ENCODE measurements at places on chromosomes 12 and 14.

GRCh38 chr12:12717586-12718380, 615 bp downstream of the CDKN1B start:
- DNase-seq: no peak

DNA sequence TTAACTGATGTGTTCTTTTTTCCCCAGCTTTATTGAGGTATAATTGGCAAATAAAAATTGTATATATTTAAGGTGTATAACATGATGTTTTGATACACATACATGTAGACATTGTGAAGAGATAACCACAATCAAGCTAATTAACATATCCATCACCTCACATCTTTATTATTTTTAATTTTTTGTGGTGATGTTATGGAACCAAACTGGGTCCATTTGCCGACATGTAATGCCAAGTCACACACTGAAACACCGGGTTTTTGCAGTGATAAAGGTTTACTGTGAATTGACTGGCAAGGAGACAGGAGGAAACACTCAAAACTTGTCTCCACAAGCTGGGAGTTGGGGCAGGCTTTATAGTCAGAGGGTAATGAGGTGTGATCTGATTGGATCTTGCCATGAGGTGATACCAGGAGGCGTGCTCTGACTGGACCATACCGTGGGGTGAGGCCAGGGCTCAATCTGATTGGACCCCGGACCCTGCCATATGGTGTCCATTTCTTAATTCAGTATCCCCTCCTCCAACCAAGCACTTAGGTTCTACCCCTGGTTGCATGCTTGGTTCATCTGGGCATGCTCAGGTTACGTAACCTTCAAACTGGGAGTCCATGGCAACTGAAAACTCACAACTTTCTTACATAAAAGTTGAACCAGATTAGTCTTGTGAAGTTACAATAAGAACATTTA, 11.8 kb upstream of the WSCD2 start:
- DNase-seq: no peak

GRCh38 chr12:110351119-110351518, 52.4 kb downstream of the ANAPC7 start:
- DNase-seq: no peak

DNA sequence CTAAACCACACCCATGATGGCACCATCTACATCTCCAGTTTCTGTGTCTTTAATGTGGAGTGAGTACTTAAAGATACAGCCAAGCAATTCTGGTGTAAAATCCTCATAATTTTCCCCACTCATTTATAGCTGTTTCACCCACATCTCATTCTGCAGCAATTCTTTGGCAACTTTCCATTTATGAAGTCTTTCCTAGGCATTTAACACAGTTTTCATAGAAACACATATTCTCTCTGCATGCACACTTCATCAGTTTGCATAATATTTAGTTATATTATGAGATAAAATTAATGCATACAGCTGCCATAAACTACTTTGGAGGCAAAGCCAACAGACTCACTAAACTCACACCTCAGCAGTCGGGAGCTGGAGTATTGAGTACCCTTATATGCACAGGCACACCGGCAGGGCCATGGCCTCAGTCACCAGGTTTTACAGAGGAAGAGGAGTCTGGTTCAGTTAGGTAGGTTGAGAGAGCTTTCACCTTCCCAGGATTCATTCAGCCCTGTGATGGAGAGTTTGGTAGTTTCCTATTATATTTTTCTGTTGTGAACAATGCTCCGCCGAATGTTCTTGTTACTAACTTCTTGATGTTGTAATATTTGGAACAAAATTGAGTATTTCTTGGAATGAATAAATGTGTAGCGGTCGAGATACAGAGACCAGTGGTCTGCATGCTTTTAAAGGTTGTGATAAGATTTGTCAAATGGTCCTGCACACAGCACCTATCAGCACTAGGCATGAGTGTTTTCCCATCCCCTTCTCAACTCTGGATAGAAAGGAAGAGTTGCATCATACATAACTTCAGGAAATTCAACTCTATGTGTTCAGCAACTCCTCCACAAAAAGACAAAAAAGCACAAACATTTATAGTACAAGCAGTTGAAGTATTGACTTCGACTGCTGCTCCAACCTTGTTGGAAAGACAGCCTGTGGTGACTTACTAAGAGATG, 123.5 kb downstream of the TTC8 start:
- no peak for DNase-seq

DNA sequence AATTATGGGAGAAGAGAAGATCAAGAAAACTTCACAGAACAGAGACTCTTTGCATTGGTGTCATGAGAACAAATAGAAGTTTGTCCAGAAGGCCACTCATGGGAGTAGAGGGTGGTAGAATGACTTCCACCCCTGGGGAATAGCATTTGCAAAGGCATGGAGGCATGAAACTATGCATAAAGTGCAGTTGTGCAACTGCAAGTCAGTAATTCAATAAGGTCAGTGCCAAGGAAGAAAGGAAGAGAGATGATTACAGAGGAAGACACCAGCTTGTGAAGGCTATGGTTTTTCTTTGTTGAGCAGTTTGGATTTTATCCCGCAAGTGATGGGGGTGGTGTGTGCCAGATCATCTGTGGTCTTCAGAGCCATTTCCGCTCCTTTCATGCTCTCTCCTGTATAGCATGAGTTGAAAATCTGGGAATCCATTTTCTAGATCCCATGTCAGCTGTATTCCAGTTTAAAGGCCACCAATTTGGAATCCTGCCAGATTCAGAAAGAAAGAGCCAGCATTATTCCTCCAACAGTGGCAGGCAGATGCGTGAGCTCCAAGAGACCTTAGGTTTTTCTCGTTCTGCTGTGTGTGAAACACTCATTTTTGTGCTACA, 67.6 kb upstream of the GRIN2B start:
- no peak for DNase-seq

- DNase-seq: no peak
Measured at GRCh38 chr12:62258941-62259630, 1.1 kb upstream of the USP15 start.

- no peak for DNase-seq
Measured at GRCh38 chr14:35299708-35300107, 7.5 kb downstream of the PSMA6 start.

- no peak for DNase-seq
Measured at GRCh38 chr12:71465796-71466195, 26.2 kb downstream of the LGR5 start.

DNA sequence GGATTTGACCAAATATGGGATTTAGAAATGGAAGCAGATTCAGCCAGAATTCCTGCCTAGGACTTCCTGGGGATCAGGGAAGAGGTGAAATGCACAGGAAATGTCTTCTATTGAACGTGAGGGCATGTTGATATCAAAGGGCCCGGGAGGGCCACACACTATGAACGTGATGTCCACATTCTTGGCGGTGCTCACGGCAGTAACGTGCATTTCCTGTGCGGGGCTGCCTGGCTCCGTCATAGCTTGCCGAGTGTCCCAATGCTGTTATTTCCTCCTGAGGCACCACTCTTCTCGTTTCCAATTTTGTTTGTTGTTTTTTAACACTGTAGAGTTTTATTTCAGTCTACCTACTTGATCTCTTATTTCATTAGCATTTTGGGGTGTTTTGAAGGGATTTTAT, 67.3 kb downstream of the ZNF664 start:
- DNase-seq: no peak

DNA sequence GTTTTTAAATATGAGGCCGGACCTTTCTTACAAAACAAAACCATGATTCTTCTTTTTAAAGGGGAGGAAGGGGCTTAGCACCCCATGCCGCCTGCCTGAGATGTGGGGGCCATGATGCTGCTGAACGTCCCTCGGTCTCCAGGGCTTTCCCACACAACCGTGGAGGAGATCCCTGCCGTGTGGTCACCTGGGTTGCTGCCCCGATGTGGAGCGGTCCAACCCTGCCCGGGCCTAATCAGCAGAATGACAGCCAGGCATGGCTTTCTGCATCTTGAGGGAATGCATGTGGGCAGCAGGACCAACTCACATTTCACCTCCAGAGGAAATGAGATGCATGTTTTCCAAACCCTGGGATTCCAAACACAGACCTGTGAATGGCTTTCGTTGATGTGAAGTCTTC, 48.9 kb upstream of the C14orf180 start:
- DNase-seq: no peak

- no peak for DNase-seq
Measured at GRCh38 chr14:28375295-28375694, 391.3 kb upstream of the FOXG1 start.

GRCh38 chr12:25549120-25549519, 4.0 kb downstream of the LMNTD1 start:
- no peak for DNase-seq

DNA sequence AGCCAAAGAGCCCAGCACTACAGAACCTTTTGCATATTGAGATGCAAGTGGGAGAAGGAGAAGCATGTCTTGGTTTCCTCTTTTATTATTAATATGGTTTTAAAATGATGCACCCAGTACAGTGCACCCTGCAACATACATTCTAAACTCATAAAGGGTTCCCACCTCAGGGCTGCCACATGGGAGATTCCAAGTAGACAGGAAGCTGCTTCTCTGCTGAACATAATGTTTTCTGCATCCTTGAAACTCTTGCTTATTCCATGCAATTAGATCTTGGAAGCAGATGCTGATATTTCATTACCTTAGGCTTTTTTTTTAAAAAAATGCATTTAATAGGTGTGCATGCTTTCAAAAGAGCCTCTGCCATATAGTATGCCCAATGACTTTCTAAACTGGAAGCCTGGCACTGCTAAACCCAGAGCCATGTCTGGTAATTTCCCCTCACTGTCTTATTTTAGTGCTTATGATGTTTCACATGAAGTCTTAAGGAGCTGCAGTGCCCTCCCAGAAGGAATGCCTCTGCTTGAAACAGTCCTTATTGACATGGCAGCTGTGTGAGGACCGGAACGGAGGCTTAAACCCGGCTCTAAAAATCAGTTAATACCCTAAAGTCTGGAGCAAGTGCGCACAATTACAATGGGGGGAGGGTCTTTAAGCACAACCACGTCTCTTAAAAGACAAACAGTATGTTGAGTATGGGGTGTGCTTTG, 2.0 kb upstream of the SIX1 start:
- DNase-seq: no peak

DNA sequence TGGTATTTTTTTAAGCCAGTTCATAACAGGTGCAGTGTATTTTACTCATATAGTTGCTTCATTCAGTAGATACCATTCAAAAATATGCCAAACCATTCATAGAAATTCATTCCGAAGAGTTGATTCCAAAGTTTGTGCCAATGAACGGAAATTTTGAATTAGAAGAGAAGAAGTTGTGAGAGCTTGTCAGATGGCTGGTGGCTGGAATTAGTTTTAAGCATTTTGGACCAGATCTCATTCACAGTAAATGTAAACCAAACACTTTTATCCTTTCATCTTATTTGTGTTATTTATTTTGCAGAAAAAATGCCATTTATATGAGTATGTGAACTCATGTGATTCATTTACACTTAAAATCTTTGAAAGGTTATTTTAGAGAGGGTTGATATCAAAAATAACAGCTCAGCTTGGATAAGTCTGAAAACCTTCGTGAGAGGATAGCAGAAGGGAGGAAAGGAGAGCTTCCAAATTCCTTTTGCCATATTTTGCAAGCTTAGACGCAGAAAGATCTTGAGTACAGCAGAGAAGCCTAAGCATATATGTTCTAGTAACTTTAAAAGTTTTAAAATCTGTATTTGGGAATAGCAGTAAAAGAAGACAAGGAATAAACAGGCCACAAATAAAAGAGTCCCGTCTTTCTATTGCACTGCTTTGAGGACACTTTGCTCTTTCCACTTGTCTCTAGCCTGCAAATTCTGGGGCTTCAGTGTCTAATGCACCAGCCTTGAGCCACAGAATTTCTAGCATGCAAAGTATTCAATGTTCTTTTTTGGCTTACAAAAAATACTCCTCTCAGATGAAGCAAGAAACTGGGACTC, 253.6 kb upstream of the FLRT2 start:
- no peak for DNase-seq

- no peak for DNase-seq
Measured at GRCh38 chr12:101928556-101928955, 51.2 kb downstream of the DRAM1 start.

DNA sequence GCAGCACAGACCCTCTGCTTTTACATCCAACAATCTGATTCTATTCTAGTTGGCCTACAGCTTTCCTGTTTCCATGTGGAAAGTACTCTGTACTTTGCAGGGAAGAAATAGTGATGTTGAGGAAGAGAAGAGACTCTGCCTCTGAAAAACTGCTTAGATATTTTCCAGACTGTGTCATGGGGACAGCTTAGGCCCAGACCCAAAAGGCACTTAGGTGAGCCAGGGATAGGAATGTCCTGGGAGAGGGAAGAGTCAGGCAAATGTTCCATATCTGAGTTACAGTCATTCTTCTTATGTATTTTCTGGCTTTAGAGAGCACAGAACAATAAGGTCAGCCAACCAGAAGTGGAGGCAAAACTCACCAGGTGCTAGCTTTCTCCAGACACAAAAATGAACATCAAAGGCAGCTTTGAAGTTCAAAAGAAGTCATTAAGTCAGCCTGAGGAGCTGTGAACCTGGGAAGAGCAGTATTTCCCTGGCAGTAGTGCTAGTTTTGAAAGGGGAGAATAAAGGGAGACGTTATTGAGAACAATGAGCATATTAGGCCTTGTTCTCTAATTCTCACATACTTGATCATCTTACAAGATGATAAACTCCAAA, 199.7 kb upstream of the LMNTD1 start:
- no peak for DNase-seq

DNA sequence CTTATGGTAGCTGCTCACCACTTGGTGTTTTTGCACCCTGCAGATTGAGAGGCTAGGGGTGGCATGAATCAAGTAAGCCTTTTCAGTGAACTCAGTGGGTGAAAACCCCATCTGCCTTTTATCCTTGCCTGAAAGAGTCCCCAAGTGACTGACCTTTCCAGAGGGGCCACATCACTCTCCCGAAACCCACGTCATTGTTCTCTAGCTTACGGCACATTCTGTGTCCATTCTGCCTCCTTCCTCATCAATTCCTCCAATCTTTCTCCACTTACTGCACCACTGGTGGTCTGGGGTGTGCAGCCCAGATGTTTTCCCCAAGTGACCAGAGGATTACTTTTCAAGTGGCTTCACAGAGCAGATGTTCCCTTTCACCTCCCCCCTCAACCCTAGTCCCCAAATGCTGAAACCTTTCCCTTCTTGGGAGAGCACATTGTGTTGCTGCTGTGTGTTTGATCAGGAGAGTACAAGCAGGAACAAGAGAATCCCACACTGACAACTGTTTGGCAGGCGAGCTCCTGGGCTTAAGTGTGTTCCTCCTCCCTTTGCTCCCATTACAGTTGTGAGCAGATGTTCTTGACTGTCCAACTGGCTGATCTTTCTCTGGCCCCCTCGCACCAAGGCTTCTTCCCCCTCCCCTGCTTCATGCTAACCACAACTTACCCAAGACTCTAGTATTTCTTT, 138.0 kb upstream of the IGF1 start:
- DNase-seq: no peak

DNA sequence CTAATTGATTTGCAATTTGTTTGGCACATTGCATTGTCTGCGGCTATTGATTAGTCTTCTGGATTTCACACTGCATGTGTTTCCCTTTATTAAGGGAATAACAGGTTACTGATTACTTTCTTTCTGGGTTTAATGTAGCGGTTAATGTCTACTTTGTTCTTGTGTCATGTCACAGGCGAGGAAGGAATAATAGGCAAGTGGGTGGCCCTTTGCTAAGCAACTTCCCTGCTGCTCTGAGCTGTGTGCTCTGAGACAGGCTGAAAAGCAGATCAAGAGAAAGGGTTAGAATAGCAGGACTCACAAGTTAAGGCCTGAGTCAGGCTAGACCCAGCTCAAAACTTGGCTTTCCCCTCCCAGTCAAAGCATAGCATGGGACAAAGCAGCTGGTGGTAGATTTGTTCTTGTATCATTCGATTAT, 77.2 kb downstream of the NKX2-1 start:
- DNase-seq: no peak

Data from SK-N-MC (cell line).